ENCODE measurements at places on chromosomes 7 and 10.

DNA sequence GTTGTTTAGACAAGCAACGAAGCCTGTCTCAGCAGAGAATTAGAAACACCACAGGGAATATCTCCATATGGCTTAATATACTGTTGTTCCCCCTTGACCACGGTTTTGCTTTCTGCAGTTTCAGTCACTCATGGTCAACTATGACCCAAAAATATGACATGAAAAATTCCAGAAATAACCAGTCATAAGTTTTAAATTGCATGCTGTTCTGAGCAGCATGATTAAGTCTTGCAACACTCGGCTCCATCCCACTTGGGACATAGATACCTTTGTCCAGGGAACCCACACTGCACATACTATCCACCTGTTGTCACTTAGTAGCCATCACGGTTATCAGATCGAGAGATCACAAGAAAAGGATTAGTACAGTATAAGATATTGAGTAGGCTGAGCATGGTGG lies 60.7 kb upstream of the FOXK1 start:
- DNase-seq, result peak; percentile 51

GRCh38 chr7:56491636-56492425 lies 375.6 kb upstream of the NUPR2 start:
- no peak for DNase-seq

DNA sequence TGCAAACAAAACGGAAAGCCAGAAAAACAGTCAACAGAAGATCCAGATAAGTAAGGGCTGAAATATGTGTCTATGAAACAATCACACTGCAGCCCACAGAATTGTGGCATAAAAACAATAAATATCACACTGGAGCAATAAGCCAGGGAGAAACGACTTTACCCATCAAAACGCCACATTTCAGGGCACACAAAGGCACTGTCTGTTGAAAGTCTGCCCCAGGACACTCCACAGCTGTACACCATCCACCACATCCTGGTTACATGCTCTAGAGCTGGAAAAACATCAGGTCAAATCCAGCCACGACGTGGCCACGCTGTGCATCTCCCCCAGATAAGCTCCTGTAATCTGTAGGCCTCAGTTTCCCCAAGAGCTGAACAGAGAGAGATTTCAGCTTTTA lies 88.7 kb downstream of the COBL start:
- DNase-seq, result no peak

- no peak for DNase-seq
These were observed 46.1 kb downstream of the CCSER2 start for GRCh38 chr10:84374455-84374854.

DNA sequence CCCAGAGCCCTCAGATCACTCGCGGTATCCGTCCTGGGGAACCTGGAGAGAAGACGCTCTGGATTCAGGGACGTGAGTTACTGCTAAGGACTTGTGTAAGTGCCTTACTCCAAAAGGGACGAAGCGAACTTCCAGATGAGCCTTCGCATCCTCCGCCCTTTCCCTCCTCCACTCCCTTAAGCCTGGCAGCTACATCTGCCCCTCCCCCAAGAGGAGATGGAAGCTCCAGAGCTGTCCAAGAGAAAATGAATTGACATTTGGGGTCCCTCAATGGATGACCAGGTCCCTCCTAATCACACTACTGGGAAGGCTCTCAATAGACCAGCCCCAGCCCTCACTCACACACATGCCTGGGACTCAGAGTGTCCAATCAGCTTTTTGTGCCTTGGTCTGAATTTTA lies 31.3 kb upstream of the GDF10 start:
- DNase-seq, result no peak

Data from fibroblast of upper back skin (primary cell).